ENCODE measurements at places on chromosomes 6 and 20. TPM values are rescaled to one million over a fixed set of nuclear protein-coding genes. Genes with fewer than 3 reads are reported as not detected.

- no peaks in the 10 kb centered on the region for H3K27me3 ChIP-seq
- no peak overlapping the region for H3K4me3 ChIP-seq
- no peak for DNase-seq
- H3K4me1 ChIP-seq, result peaks cover 15% of the 10 kb centered on the region
- H3K36me3 ChIP-seq, result peaks cover 27% of the 10 kb centered on the region
- H3K27ac ChIP-seq, result no peak overlapping the region
These were observed 16.6 kb downstream of the SNRPC start for GRCh38 chr6:34773916-34774315.

Gene METTL24
- not detected for total RNA-seq

DNA sequence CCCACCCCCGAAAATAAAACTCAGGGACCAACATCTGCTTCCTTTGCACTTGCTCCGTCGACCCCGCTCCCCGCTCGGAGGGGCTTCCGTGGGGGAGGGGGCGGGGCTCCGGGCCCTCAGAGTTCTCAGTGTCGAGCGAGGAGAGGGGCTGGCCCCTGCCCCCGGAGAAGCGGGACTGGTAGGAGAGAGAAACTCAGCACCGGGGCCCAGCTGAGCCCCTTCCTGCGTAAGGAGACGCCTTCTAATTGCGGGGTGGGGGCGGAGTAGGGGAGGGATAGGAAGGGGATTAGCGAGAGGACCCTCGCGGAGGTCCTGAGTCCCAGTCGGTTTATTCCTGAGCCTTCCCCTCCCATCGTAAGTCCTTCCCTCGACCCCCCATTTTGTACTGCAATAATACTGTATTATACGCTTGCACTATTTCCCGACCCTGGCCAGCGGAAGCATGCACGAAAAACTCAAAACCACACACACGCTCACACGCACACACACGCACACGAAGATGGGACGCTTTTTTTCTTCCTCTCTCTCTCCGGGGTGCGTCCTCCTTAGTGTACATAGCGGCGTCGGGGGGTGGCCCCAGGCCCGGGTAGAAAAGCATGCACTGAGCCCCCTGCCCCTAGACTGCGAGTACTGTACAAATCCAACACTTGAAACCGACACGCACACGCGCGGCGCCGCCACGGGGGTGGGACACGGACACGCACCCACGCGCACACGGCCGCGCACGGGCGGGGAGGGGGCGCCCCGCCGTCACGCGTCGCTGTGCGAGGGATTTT, 22.1 kb upstream of the SLC22A7 start:
- peak; percentile 61 for DNase-seq
- H3K36me3 ChIP-seq, result no peaks in the 10 kb centered on the region
- H3K4me1 ChIP-seq, result peaks cover 6% of the 10 kb centered on the region
- H3K27ac ChIP-seq, result no peak overlapping the region

Gene EPB41L1
- 1.1 TPM for total RNA-seq

- H3K27ac ChIP-seq, result no peak overlapping the region
- H3K36me3 ChIP-seq, result peaks cover 23% of the 10 kb centered on the region
- no peaks in the 10 kb centered on the region for H3K27me3 ChIP-seq
- H3K4me1 ChIP-seq, result peaks cover 2% of the 10 kb centered on the region
- no peak overlapping the region for H3K4me3 ChIP-seq
- peak; percentile 42 for DNase-seq
These were observed 104.3 kb downstream of the SLC23A2 start for GRCh38 chr20:4896971-4897497.

Gene PPP1R14C
- total RNA-seq, result not detected

DNA sequence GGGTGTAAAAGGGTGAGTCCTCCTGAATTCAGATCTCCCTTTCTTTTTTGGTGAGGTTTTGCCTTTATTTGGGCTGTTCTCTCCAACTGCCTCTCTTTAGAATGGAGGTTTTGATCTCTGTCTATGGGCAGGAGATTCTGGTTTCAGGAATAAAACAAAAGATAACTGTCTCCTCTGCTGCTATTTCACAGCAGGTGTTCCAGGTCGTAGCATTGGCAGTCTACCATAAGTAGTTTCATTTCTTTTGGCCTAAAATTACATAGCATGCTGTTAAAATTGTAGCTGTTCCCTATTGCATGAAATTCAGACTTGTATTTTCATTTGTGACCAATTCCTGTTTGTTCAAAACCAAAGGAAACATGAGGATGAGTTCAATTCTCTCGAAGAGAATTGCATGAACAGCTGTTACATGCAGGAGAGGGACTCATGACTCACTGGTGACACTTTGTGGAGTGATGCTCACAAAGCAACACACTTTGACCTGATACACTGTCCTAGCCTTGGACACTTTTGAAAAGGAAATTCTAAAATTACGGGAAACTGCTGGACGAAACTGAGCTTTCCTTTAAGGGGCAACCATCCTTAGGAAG, 76.8 kb upstream of the SIRPG start:
- H3K36me3 ChIP-seq, result no peaks in the 10 kb centered on the region
- DNase-seq, result peak; percentile 65
- no peaks in the 10 kb centered on the region for H3K27me3 ChIP-seq
- peak overlapping the region; percentile 5 for H3K27ac ChIP-seq
- peaks cover 37% of the 10 kb centered on the region for H3K4me1 ChIP-seq

- no peaks in the 10 kb centered on the region for H3K27me3 ChIP-seq
- no peaks in the 10 kb centered on the region for H3K36me3 ChIP-seq
- H3K4me3 ChIP-seq, result no peak overlapping the region
- H3K4me1 ChIP-seq, result peaks cover 44% of the 10 kb centered on the region
- peak overlapping the region; percentile 84 for H3K27ac ChIP-seq
These were observed 305.3 kb downstream of the CLIC5 start for GRCh38 chr6:45710304-45710821.

DNA sequence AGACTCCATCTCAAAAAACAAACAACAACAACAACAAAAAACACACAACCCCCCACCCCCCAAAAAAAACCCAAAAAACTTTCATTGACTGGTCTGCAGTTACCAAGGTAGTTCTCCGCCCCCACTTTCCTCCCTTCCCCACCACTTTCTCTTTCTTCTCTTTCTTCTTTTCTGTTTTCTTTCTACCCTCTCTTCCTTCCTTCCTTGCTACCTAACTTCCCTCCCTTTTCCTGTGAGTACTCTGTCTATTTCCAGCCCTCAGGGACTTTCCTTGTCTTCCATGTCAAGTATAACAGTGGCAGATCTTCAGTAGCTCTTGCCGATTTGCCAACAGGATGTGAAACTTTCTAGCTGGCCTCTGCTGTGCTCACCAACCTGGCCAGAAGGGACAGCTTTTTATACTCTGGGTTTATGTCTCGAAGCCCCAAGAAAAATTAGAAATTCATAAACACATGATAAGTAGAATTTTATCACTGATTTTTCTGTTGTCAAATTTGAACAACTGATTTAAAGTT, 399.5 kb downstream of the QKI start:
- no peak for DNase-seq
- peaks cover 11% of the 10 kb centered on the region for H3K27me3 ChIP-seq
- no peak overlapping the region for H3K27ac ChIP-seq
- no peaks in the 10 kb centered on the region for H3K36me3 ChIP-seq
- H3K4me3 ChIP-seq, result no peak overlapping the region
- no peaks in the 10 kb centered on the region for H3K4me1 ChIP-seq

DNA sequence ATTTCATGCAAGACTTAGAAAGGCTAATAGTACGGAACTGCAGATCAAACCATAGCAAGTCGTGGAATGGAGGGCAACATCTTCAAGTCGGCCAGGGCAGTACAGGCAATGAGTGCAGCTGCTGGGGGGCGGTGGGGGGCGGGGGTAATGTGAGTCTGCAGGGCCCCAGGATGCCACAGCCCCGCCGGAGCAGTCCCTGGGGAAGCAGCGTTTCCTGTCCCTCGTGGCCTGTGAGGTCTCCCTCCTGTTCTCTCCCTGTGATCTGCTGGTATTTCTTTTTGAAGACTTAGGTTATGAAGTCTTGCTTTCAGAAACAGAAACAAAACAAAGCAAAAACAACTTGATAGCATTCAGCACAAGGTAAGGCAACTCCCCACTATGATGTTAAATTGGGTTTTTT, 351.9 kb downstream of the FOXA2 start:
- H3K36me3 ChIP-seq, result no peaks in the 10 kb centered on the region
- no peak overlapping the region for H3K27ac ChIP-seq
- H3K27me3 ChIP-seq, result no peaks in the 10 kb centered on the region
- no peaks in the 10 kb centered on the region for H3K4me1 ChIP-seq
- DNase-seq, result no peak

Gene BPIFB1
- total RNA-seq, result not detected

- no peaks in the 10 kb centered on the region for H3K4me1 ChIP-seq
- peaks cover 5% of the 10 kb centered on the region for H3K27me3 ChIP-seq
- H3K4me3 ChIP-seq, result no peak overlapping the region
- H3K27ac ChIP-seq, result no peak overlapping the region
These were observed 53.3 kb downstream of the MYO6 start for GRCh38 chr6:75802366-75802765.

Gene PXDC1
- total RNA-seq, result 0.36 TPM

Gene SMLR1
- total RNA-seq, result not detected

DNA sequence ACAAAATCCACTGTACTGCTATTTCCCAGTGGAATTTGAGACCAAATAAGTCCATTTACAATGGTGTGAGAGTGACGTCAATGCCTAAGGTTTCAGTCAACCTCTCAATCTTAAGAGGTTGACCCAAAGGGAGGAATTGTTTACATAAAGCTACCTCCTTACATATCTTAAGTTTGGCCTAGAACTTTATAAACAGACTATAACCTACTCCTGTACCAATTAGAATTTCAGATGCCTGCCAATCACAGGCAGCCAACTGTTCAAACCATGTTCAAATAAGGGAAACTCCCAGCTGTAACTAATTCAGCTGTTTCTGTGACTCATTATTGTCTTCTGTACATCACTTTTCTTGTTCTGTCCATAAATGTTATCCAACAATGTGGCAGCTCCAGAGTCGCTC, 14.5 kb downstream of the LGSN start:
- no peaks in the 10 kb centered on the region for H3K27me3 ChIP-seq
- H3K4me3 ChIP-seq, result no peak overlapping the region
- H3K27ac ChIP-seq, result no peak overlapping the region
- no peaks in the 10 kb centered on the region for H3K36me3 ChIP-seq
- DNase-seq, result no peak
- no peaks in the 10 kb centered on the region for H3K4me1 ChIP-seq

GRCh38 chr6:136720045-136720770, 72.1 kb downstream of the MAP3K5 start:
- H3K4me1 ChIP-seq, result peaks cover 31% of the 10 kb centered on the region
- no peak overlapping the region for H3K4me3 ChIP-seq
- DNase-seq, result no peak
- H3K36me3 ChIP-seq, result peaks cover 6% of the 10 kb centered on the region

GRCh38 chr6:81145506-81145905, 607.0 kb downstream of the TENT5A start:
- no peaks in the 10 kb centered on the region for H3K27me3 ChIP-seq
- no peak for DNase-seq
- no peak overlapping the region for H3K27ac ChIP-seq
- H3K36me3 ChIP-seq, result no peaks in the 10 kb centered on the region
- no peak overlapping the region for H3K4me3 ChIP-seq
- no peaks in the 10 kb centered on the region for H3K4me1 ChIP-seq

GRCh38 chr20:16641511-16642023, 68.3 kb upstream of the KIF16B start:
- peaks cover 16% of the 10 kb centered on the region for H3K27me3 ChIP-seq
- H3K27ac ChIP-seq, result no peak overlapping the region
- DNase-seq, result no peak
- H3K4me3 ChIP-seq, result no peak overlapping the region
- no peaks in the 10 kb centered on the region for H3K4me1 ChIP-seq
- no peaks in the 10 kb centered on the region for H3K36me3 ChIP-seq

Gene SCRT2
- not detected for total RNA-seq

GRCh38 chr6:36618366-36619355, 24.5 kb downstream of the SRSF3 start:
- DNase-seq, result no peak
- peaks cover 8% of the 10 kb centered on the region for H3K36me3 ChIP-seq
- H3K4me1 ChIP-seq, result peaks cover 16% of the 10 kb centered on the region
- no peak overlapping the region for H3K27ac ChIP-seq
- H3K4me3 ChIP-seq, result no peak overlapping the region

DNA sequence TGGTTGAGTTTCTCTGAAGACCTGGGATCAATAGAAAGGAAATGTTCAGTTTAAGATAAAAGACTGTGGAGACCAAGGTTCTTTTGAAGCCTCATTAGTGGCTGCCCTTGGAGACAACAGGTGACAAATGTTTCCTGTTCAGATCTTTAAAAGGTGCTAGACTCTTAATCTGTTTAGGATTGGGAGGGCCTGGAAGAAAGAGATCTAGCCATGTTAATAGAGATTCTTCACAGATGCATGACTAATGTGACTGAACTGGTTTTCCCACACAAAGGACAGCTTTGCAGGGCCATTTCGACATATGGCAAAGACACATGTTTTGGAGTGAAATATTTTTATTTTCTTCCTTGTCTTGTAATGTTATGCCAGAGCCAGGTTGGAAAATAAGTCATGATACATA, 82.2 kb downstream of the WDR27 start:
- peaks cover 9% of the 10 kb centered on the region for H3K36me3 ChIP-seq
- H3K4me1 ChIP-seq, result no peaks in the 10 kb centered on the region
- no peak for DNase-seq
- no peak overlapping the region for H3K27ac ChIP-seq

Gene SDHAF4
- total RNA-seq, result 16.8 TPM

DNA sequence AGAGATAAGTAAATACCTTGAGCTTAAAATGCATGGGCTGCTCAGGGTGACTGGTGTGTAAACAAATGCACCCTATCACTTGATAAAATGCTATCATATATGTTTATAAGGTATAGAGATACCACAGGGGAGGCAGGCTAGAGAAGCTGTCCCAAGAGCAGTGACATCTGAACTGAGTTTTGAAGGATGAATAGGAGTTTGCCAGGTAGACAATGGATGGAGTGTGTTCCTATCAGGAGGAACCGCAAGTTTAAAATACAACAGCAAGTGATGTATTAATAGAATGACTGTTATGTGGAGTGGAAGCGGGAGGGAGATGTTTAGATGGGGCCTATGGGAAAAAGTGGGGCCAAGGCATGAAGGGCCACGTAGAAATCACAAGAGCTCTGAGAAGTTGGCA, 38.7 kb upstream of the CHMP4B start:
- H3K27ac ChIP-seq, result no peak overlapping the region
- DNase-seq, result no peak
- no peak overlapping the region for H3K4me3 ChIP-seq
- peaks cover 1% of the 10 kb centered on the region for H3K4me1 ChIP-seq

Gene BPIFA1
- not detected for total RNA-seq

DNA sequence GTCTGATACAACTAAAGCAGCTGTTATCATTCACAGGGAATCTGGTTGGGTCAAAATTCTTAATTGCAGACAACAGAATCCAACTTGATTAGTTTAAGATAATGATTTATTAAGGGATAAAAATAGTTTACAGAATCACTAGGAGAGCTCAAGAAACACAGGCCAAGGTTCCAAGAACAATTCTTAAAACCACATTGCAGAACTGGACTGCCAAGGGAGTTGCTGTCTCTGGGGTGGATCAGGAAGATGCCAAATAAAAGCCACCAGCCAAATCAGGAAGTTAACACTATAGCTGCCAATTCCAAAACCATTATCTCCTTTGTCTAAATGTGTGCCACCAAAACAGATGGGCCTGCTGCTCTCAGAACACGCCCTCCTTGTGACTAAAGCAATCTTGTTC, 53.7 kb downstream of the NUDT3 start:
- H3K27me3 ChIP-seq, result no peaks in the 10 kb centered on the region
- H3K27ac ChIP-seq, result no peak overlapping the region
- no peak overlapping the region for H3K4me3 ChIP-seq
- peaks cover 34% of the 10 kb centered on the region for H3K4me1 ChIP-seq
- no peak for DNase-seq
